ENCODE measurements at places on chromosomes 1 and 21.

- no peak for DNase-seq
Measured at GRCh38 chr1:185040408-185040735, 5.0 kb upstream of the RNF2 start.

DNA sequence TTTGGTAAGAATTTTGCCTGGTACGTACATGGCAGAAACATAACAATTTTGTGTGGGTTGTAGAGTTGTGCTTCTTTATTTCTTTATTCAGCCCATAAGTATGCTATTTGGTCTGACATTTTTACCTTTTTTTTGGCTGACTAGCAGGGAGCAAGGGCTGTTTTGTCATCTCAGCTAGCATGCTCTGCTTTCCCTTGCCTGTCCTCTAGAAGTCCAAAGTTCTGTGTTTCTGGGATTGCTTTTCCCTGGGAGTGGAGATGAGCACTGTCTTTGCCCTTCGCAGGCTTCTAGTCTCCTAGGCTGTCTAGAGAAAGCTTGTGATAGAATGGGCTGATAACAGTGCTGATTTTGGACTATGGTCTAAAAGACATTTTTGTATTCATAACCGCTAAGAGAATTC lies 7.5 kb downstream of the UCK2 start:
- DNase-seq: no peak

DNA sequence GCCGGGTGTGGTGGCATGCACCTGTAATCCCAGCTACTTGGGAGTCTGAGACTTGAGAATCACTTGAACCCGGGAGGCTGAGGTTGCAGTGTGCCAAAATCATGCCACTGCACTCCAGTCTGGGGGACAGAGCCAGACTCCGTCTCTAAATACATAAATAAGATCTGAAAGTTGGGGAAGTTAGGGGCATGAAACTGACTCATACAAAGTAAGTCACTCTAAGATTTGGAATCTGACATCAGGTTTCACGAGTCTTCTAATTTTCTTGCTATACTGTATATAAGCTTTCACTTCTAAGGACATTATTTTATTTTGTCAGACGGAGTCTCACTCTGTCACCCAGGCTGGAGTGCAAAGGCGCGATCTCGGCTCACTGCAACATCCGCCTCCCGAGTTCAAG lies 30.1 kb downstream of the RNF19B start:
- no peak for DNase-seq

- no peak for DNase-seq
Measured at GRCh38 chr1:233393926-233394680, 66.6 kb downstream of the MAP3K21 start.

DNA sequence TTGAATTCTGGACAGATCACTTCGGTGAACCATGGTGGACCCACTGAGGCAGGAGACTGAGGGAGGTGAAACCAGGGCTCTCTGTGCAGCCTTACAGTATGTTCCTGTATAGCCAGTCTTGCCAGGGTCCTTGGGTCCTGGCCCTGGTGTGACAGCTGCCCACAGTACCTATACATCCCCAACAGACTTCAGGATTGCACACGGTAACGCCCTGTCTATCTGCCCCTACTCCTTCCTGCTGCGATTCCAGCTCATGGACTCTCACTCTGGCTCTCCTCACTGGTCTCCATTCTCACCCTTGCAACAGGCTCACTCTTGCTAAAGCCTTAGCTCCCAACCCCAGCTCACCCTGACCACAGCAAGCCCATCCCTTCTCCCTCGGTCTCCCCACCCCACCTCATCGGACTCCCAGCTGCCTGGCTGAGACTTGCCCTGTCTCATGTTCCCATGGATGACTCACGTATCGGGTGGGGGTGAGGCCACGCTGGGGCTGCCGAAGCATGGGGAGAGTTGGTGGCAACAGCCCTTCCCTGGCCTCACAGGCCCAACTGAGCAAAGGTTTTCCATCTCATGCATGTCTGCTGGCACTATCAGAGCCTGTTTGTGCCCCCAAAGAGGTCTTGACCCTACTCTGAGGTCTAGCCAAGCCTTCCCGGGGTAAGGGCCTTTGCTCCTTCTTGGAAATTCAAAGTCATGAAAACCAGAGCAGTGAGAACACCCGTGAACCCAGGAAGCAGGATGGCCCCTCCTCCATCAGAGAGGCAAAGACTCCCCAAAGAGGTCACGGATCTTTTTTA lies 7.1 kb downstream of the PHLDA3 start:
- no peak for DNase-seq

DNA sequence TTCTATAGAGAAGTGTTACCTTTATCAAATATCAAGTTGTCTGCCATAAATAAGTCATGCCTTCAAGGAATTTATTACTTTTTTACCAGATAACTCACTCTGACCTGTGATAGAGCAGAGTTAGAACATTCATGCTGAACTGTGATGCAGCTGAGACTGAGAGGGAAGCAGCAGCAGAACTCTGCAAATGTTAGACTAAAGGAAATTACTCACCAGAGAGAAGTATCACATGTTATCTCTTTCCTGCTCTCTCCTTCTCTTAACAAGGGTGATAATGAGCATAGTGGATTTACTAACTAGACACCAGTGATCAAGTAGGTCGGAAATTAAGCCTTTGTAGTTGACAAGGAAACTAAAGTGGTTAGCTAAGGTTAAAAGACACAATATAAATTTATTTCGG lies 181.6 kb downstream of the RASAL2 start:
- DNase-seq: no peak

GRCh38 chr1:61851849-61852669 lies 109.8 kb downstream of the PATJ start:
- DNase-seq: peak; percentile 31

- DNase-seq: no peak
Measured at GRCh38 chr1:5692664-5693063, 299.6 kb downstream of the NPHP4 start.

- DNase-seq: no peak
Measured at GRCh38 chr1:52937433-52938182, 10.5 kb downstream of the SCP2 start.

DNA sequence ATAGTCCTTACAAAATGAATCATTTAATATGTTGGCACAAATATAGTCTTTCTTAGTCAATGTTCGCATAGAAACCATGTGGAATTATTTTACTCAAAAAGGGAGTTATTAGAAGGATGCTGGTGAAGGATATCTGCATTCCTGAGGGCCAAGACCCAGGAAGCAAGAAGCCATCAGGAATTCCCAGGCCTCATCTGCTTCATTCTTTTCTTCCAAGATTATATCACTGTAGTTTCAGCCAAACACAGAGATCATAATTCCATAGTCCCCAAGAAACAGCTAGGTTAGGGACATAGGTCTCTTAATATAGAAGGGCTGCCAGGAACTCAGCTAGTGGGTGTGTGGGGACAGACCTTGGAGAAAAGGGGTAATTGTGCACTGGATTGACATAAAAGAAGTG lies 28.6 kb upstream of the DISC1 start:
- no peak for DNase-seq

GRCh38 chr1:32201011-32201855 lies 838 bp downstream of the CCDC28B start:
- DNase-seq: peak; percentile 53

- no peak for DNase-seq
Measured at GRCh38 chr1:109257682-109258421, 8.5 kb downstream of the CELSR2 start.

- no peak for DNase-seq
Measured at GRCh38 chr21:24204641-24205040, 1402.6 kb downstream of the MRPL39 start.

DNA sequence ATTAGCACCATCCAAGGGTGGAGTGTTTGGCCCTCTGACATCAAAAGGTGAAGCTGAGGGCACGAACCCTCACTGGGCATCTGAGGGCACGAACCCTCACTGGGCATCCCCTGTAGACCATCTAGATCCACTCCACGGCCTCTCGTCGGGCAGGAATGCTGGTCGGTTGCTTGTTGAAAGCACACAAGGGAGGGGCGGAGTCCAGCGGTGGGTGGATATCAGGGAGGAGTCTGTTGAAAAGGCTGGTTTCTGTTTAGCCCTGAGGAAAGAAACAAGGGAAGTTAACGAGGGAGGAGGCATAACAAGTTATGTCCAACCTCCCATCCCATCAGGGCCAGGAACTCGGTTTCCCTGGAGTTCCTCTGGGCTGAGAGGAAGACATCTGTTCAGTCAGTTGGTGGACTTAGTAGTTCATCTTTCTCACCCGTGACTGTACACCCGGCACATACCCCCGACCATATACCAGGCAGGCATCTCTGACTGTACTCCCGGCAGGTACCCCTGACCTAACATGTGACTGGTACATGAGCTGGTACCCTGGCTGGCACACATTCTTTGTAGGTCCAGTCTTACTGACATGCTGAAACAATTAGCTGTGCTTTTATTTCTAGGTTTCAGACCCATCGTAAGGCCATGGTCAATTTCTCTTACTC lies 32.1 kb upstream of the PDE9A start:
- no peak for DNase-seq

DNA sequence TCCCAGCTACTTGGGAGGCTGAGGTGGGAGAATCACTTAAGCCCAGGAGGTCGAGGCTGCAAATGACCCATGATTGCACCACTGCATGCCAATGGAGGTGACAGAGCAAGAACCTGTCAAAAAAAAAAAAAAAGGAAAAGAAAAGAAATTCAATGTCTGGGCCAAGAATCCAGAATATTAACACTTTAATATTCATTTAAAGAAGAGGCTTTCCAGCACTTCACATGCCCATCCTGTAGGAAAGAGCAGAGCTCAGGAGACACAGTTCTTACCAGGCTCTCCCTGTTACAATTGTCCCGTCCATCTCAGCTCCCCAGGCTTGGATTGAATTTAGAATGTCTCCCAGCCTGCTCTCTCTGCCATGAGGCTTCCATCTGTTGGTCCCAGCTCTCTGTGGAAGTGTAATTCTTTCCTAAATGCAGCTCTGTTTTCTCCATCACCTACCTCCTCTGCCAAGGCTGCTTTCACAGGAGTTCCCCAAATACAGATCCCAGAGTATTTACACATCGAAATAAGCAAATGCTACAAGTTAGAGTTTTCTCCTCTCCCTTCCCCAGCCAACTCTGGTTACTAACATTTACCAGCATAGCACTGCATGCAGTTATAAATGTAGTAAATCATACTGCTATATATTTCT lies 116.6 kb upstream of the CDC42BPA start:
- DNase-seq: no peak

- no peak for DNase-seq
Measured at GRCh38 chr1:154998201-154998780, 4.3 kb upstream of the ZBTB7B start.

- no peak for DNase-seq
Measured at GRCh38 chr1:43908858-43909257, 24.7 kb upstream of the ARTN start.

DNA sequence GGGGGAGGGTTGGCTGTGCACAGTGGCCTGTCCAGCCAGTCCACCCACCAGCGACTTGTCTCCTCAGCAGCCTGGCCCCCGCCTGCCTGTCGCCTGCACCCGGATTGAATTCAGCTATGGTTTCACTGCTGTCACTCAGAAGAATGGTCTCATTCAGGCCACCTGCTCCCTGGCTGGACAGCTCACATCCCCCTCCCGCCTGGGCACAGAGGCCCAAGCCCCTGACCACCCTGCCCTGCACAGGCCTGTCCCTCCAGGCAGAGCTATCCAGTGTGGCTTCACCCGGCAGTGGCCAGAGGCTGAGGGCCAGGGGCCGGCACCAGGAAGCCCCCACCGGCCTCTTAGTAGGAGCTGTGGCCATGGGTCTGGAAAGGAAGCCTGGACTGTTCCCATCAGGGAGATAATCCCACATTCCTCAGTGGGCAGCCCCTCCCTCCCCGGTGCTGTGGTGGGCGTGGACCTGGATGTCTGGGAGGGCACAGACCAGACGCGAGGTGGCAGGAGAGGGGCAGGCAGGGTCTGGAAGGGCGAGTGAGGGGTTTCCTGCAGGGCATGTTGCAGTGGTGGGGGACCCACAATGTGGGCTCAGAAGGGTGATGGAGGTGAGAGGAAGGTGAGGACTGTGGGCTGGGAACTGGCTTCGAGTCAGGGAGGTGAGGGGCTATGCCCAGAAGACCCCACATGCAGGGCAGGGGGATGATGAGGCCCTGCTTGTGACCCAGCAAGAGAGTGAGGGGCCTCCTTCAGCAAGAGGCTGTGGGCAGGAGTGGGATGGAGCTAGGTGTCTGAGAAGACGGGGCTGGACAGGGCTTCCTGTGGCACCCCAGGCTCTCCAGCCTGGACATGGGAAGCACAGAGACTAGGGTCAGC lies 30.4 kb downstream of the WNT9A start:
- DNase-seq: peak; percentile 30

DNA sequence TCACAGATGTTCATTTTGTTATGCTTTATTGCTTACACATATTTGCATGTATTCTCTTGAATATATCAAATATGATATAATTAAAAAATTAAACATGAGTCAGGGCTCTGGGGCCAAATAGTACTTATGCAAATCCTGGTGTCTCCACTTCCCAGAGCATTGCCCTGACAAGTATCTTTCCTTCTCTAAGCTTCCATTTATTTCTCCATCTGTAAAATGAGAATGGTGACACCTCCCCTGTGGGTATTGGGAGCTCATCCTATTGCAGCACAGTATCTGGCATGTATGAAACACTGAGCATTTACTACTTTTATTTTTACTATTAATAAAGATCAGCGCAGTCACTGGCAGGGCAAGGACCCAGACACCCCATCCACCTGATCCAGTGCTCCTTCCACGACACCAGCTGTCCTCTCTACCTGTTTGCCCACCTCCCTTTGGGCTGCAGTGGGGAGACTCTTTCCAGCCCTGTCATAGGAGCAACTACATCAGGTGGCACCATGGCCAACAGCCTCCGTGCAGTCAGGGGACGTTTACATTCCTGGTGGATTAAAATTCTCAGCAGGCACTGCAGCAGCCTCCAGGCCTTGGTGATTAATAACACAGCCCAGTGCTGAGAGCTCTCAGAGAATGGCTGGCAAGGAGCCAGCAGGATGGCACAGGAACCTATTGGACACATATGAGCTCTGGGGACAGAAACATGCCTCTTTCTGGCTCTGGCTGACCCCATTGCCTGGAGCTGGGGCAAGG lies 113.0 kb downstream of the DMRTB1 start:
- DNase-seq: peak; percentile 40

DNA sequence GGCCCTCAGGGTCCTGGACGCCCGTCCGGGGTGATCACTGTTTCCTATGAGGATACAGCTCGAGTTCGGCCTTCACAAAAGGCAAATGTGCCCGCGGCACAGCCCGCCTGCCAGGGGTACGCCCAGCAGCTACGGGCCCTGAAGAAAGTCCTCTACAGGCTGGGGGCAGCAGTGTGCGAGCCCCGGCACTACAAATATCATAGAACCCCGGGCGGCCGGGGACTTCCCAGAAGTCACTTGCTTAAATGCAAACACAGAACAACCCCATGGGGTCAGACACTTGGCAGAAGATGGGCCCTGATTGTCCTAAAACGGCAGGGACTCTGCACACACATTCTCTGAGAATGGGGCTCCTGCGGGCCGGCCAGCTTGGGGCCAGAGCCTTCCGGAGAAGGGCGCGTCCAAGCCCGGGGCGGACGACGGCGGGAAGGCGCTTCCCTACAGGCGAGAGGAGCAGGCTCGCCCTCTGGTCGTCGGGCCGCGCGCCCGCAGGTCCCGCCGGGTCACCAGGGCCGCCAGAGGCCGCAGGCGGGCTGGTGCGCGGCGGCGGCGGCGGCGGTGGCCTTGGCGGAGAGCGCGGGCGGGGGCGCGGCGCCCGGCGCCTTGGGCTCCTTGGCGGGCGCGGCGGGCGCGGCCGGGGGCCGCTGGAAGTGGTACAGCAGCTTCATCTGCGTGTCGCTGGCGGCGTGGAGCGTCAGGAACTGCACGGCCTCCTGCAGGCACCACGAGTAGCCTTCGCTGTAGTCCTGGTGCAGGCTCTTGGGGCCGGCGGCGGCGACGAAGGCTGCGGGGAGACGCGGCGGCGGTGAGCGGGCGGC lies 888 bp downstream of the HES5 start:
- DNase-seq: no peak

GRCh38 chr1:94805912-94806311 lies 14.2 kb upstream of the SLC44A3 start:
- peak; percentile 46 for DNase-seq
